Esophagus squamous epithelium (tissue), 5 donors: ENCODE measurements at places on chromosomes 13 and 19.

DNA sequence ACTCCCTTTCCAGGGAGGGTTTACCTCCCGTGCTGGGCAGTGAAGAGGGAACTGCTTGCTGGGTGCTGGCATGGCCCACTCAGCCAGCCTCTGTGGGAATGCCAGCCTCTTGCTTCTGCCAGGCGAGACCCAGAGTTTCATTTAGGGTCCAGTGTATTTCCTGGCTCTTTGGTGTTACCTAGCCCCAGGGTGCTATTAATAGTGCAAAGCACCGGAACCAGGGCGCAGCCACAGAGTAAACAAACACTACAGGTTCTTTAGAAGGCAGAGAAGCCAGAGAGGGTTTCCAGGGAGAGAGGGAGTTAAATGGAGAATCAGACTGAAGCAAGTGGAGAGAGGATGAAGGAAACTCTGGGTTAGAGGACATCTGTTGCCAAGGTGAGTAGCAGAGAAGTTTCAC lies 74.9 kb upstream of the SPATA13 start:
- DNase-seq, result no peak

DNA sequence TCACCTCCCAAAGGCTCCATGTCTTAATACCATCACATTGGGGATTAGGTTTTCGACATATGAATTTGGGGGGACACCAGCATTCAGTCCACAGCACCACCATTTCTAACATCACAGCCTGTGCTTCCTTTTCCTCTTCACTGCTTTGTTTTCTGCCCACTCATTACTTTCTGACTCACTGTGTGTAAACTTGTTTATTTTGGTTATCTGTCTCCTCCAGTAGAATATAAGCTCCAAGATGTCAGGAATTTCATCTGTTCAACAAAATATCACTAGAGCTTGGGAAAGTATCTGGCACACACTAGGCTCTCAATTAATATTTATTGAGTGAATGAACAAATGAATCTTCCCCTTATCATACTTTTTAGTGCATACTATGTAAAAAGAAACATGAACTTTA lies 152.0 kb downstream of the NUFIP1 start:
- no peak for DNase-seq

DNA sequence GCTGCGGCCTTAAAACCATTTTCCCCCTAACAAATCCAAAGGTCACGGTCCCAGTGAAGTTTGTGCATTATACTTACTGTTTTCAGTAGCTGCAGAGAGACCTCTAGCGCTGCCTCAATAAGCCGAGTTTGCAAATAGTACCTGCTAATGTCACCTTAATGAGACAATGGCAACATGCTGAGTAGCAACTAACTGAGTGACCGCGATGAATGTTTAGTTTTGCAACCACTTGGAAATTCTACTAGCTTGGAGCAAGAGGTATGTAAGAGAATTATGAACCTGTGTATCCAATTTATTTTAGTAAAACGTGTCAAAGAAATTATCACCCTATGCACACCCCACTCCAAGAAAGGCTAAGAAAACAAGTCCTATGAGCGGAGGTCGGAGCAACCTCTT lies 1.2 kb downstream of the KPNA3 start:
- DNase-seq, result no peak

- DNase-seq, result no peak
Measured at GRCh38 chr19:43306097-43306496, 36.8 kb upstream of the PSG9 start.

- DNase-seq, result no peak
Measured at GRCh38 chr19:9735986-9736385, 32.6 kb downstream of the ZNF846 start.

- no peak for DNase-seq
Measured at GRCh38 chr13:74466020-74466419, 331.8 kb upstream of the KLF12 start.

DNA sequence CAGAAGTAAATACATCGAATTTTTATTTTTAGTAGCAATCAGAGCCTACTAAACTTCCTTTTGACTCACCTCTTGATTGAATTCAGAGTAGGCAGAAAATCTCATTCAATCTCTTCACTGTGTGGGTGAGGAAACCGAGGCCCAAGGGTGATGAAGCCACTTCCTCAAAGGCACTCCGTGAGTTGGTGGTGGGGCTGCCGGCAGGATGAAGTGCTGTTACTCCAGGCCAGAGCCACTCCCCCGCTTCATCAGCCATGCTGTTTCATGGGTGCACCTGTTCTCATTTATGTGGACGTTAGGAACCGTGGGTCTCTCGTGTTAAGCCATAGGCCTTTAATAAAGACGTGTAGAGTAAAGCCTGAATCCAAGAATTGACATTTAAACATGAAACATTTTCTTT lies 13.2 kb downstream of the ING1 start:
- no peak for DNase-seq

DNA sequence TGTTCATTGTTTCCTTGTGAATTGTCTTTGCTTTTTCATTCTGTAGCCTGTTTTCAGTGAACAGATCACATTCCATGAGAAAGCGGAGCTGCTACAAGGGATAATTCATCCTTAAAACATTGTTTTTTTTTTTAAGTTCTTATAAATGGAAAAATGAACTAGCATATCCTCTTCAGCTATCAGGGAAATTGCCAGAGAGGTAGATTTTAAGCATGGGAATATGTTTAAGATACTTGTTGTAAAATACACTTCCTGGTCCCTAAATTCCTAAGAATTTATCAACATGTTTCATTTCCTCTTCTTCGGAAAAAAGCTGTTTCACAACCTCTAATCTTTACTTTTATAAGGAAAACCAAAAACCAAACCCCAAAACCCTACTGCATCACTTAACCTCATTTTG lies 238.0 kb downstream of the POSTN start:
- DNase-seq, result no peak

- DNase-seq, result no peak
Measured at GRCh38 chr13:38103851-38104250, 234.3 kb upstream of the TRPC4 start.

DNA sequence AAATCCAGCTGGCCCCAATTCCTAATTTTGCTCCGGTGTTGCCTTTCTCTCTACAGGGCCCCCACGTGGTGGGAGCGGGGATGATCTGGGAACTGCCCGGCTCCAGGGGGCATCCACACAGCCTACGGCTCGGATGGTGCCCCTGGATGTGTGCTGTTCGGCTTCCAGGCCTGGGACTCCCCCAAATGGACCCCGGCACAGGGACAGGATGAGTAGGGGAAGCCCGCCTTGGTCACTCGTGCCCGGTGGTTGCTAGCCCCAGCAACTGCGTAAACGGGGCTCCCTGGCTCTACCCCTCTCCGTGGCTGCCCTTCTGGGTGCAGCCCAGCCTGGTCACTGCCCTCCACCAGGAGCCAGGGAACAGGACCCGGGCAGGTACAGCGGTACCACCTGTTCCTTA lies 111.5 kb downstream of the TEX26 start:
- DNase-seq, result no peak

- no peak for DNase-seq
Measured at GRCh38 chr13:59776924-59777690, 386.6 kb downstream of the DIAPH3 start.

GRCh38 chr19:9945319-9945966 lies 9.1 kb upstream of the OLFM2 start:
- no peak for DNase-seq

DNA sequence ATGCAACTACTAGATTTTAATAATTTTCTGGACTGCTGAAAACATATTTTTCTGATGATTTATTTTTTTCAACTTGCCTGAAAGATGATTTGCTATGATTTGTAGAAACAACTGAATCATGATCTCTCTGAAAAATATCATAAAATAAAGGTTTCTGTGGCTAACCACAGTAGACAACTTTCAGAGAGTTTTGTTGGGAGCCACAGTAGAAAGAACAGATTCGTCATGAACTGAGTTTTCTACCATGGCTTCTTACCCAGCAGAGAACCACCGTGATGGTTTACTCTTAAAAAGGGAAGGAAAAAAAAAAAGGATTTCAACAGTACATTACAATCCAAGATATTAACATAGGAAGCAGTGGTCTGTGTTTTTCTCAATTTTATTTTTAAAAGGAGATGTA lies 18.0 kb downstream of the ZAR1L start:
- no peak for DNase-seq

GRCh38 chr19:30871979-30872378 lies 477.3 kb downstream of the TSHZ3 start:
- no peak for DNase-seq

DNA sequence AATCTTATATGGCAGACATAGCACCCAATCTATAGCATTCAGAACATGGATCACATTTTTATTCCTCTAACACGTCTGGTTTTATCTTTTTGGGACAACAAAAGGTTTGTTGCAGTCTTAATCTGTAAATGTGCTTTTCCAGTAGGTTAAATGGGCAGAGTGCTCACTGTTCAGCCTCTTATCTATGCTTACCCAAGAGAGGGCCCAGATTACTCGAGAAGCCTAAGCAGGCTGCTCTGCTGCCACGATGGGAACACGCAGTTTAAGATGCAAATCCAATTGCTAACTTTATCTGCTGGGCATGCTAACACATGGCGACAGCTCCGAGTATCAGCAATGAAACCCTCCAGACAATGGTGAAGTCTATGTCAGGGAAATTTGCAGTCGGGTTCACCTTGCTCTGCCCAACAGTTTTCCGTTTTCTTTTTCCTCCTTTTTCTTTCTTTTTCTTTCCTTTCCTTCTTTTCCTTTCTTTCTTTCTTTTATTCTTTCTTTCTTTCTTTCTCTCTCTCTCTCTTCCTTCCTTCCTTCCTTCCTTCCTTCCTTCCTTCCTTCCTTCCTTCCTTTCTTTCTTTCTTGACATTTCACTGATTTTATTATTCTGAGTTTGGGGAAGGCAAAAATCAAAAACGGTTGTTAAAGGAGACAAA lies 115.3 kb downstream of the RBM26 start:
- no peak for DNase-seq

- no peak for DNase-seq
Measured at GRCh38 chr13:97266332-97266731, 44.2 kb downstream of the MBNL2 start.

GRCh38 chr19:359653-359925 lies 15.0 kb upstream of the MIER2 start:
- DNase-seq, result no peak

- DNase-seq, result no peak
Measured at GRCh38 chr19:334296-335071, 10.1 kb downstream of the MIER2 start.
